ENCODE measurements at places on chromosomes 2 and 18.

GRCh38 chr18:49238433-49239042, 221.9 kb downstream of the DYM start:
- no peak for DNase-seq

DNA sequence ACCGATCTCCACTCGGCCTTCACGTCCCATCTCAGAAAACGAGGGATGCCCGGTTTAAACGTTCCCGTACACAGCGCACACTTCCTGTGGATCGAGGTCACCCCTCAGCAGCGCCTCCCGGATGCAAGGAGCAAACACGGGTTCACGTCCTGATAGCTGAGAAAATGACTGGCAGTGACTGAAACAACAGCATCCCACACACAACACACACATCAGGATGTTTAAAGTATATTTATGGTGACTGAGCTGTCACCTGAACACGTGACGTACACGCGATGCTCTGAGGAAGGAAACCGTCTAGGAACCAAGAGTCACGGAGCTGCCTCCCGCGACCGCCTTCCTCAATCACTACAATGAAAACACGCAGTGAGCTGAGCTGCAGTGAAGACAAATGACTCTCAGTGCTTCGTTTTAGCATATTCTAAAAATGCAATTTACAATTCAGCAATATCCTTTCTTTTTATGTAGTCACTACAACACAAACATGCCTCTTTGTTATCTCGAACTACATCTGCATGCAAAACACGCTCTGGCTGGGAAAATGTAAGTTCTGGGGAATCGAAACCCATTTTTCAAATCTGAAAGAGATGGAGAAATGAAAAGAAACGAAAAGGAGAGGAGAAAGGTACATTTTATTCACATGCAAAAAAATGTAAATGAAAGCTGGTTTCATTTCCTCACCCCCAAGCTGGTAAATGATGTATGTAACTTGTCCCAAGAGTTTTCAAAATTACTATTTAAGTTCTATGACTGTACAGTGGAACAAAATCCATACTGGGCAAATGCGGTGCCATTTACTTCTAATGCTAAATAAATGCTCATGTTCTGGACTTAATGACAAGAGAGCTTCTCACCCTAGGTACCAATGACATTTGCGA, 19.8 kb downstream of the HDAC4 start:
- peak; percentile 6 for DNase-seq

GRCh38 chr2:12070581-12070980, 324.1 kb downstream of the LPIN1 start:
- DNase-seq, result no peak

DNA sequence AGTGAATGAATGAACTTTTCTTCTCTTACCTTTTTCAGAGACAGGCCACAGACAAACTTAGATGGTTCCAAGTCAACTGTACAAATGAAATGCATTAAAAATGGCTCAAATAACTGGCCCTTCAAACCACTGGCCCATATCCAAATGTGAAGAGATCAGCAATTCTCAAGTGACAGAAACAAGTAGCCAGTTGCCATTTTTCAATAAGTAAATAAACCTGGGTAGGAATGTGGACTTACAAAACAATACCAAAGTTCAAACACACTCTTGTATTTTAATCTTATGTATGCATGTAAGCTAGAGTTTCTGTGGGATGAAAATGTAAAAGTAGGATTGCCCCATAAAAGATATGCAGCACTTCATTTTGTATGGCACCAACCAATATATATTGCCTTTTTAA, 129.2 kb downstream of the MEP1B start:
- DNase-seq, result no peak

DNA sequence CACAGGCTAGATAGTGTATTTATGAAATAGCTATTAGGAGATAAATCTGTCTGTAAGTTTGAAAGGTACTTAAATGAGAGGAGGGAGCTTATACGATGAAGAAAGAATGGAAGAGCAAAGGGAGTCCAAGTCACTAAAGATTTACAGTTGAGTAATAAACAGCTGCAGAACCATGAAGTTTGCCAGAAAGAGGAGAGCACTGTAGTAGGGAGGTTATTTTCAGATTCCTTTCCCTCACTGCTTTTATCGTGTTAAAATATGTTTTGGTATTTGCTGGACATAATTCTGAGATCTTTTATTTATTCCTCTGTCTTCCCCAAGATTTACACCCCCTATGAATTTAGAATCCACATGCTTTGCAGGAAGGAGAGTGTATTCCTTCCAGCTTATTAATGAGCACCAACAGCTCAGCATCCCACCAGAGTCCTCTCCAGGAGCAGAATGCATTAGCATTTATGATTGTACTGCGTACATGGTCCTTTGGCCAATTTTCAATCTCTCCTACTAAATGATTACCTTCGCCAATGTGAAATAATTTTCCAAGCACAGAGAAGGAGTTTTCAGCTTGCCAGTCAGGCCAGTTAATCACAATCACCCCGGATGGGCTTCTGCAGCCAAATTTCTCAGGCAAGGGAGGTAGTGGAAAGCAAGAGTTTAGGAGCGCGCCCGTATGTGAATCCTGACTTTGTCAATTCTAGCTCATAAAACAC, 297.0 kb downstream of the NBAS start:
- no peak for DNase-seq

DNA sequence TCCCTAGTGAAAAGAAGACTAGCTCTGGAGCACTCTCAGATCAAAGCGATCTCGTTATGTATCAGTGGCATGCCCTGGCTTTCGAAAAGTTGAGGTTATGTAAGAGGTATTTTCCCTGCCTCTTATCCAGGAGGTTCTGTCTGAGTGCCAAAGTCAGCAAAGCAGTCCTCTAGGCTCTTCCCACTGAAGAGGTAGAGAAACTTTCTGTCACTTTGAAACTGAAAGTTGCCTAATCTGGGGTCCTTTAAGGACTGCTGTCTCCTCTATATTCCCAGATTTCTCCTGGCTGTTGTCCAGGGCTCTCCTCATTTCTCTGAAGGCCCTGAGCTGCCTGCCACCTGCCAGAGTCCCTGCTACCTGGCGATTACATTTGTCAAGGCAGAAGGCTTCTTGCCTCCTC, 96.3 kb downstream of the B3GNT2 start:
- DNase-seq, result peak; percentile 71

DNA sequence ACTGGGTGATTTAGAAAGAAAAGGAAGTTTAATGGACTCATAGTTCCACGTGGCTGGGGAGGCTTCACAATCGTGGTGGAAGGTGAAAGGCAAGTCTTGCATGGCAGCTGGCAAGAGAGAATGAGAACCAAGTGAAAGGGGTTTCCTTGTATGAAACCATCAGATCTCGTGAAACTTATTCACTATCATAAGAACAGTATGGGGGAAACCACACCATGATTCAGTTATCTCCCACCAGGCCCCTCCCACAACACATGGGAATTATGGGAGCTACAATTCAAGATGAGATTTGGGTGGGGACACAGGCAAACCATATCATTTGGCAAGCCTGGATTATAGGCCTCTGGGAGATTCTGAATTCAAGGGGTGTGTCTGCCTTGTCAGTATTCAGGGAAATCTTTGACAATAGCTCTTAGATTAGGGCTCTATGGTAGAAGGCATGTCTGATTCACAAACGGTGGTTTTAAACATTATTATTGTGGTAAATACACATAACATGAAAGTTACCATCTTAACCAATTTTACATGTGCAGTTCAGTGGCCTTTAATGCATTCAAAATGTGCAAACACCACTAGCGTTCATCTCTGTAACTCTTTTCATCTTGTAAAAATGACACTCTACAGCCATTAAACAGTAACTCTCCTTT, 15.3 kb upstream of the PLB1 start:
- no peak for DNase-seq

GRCh38 chr2:145747715-145748114, 1227.8 kb upstream of the ZEB2 start:
- DNase-seq, result no peak

DNA sequence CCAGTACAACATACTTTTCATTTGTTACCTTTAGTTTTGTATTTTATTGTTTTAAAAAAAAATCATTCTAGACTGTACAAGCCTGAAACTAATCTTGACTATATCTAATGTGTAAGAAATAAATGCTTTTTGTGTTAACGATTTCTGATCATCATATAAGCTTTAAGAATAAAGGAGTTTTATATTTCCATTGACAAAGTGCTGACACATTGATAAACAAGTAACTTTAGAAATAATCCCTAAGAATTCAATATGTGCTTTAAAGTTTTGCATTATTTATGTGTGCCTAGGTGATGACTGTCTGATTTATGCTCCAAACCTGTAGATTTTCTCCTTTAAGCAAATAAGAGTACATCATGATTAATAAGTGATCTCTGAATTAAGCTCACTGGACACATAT, 247.2 kb upstream of the BOD1L2 start:
- no peak for DNase-seq

- DNase-seq, result no peak
Measured at GRCh38 chr2:109330056-109330455, 201.1 kb downstream of the SH3RF3 start.

DNA sequence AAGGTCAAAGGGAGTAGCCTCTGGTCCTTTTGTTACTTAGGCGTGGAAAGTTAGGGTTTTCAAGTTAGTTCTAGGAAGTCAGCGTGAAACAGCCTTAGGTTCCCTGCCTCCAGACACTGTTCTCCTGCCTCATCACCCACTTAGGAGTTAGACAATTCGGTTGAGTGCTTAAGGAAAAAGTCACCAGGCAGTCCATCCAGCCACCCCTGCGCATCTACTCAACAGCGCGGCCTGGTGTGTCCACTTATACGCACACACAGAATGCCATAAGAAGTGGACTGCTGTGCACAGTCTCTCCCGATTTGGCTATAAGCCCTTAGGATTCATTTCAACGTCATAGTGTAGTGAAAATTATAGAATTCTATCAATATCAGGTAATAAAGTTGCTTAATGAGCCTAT, 470.8 kb upstream of the TNP1 start:
- no peak for DNase-seq

DNA sequence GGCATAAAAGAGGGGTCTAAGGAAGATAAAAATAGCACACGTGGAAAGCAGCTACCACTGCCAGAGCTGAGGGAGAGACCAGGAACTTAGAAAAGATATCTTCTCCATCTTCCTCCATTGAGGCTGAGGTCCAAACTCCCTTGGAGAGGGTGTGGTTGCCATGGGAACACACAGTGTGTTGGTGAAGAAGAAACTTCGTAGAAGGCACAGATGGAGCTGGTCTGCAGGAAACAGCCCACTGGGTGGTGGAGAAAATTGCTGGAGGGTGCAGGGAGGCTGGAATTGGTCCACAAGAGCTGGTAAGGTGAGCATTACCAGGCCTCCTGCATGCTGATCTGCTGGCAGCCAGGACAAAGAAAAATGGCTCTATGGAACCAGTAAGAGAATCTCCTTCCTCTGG, 191.0 kb downstream of the HRH4 start:
- no peak for DNase-seq

GRCh38 chr2:108184419-108184818, 55.3 kb upstream of the SULT1C3 start:
- no peak for DNase-seq

GRCh38 chr18:50700245-50701165, 119.3 kb downstream of the MRO start:
- DNase-seq, result no peak

GRCh38 chr18:80022613-80023012, 11.6 kb upstream of the RBFA start:
- no peak for DNase-seq

DNA sequence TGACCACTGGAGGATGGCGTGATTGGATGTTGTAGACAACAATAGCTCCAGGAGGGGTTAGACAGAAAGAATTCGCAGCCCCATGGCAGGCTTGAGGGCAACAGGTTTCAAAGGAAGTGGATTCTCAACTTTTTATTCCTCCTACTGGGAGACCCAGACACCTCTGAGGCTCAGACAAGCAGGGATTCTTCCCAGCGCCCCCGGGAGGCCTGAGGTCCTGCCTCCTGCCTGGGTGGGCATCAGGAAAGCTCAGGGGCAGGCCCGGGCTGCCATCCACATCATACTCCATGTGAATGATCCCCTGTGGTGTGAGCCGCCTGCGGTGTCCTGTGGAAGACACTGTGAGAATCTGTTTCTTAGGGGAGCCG, 203.5 kb downstream of the CYP26B1 start:
- DNase-seq, result no peak

DNA sequence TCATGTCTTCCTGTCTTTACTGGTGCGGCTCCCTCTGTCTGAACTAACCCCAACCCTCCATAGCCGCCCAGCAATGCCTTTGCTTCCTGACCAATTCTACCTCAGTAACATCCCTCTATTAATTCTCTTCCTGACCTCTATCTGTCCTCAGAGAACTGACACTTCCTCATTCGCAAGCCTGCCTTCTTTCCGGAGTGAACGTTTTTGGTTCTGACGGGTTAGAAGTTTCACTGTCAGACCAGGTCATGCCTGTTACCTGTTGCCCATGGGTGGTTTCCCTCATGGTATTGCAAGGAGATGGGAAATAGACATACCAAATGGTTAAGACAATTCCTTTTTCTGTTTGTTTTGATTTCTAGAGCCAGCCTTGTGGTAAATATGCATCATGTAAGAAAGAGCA, 453.4 kb upstream of the SLC14A2 start:
- DNase-seq, result no peak
